ENCODE measurements at places on chromosomes 4 and X.

- no peak for DNase-seq
Measured at GRCh38 chr4:2809610-2810180, 16.8 kb downstream of the SH3BP2 start.

- DNase-seq = no peak
Measured at GRCh38 chr4:163662768-163663167, 168.3 kb downstream of the TMA16 start.

- DNase-seq = peak; percentile 3
Measured at GRCh38 chrX:81489987-81490386, 288.1 kb downstream of the SH3BGRL start.

DNA sequence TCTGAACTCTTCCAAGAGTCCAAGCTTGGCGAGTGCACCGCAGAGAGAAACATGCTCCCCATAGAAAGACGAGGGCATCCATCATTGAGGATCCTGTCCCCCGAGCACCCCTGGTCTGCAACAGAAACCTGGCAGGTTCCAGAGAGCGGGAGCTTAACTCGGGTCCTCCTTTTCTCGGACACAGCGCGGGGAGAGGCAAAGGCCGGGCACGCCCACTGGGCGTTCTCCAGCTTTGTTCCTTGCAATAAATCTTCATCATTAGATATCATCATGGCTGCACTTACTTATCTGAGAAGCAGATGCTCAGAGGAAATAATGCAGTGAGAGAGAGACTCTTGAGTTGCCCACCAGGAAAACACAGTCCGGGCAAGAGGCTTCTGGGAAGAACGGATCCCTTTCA, 90.1 kb upstream of the PSAPL1 start:
- DNase-seq = no peak

- no peak for DNase-seq
Measured at GRCh38 chr4:87882321-87882720, 49.6 kb downstream of the MEPE start.

- no peak for DNase-seq
Measured at GRCh38 chr4:160537681-160538080, 1434.8 kb downstream of the RAPGEF2 start.

DNA sequence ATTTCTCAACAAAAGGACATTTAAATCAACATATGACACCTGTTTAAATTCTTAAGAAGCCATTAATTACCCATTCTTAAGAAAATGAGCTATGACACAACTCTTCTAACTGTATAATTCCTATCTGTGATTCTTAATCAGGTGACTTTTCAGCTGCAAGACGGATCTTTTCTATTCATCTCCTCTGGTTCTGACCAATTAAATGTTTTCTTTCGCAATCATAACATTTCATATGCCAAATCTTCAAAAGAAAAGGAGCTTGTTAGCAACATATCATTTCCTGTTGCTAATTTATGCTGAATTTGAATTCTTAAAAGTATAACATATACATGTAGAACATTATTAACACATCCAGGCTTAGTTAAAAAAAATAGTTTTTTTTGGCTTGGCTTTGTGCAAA, 62.5 kb downstream of the SEL1L3 start:
- DNase-seq = no peak

DNA sequence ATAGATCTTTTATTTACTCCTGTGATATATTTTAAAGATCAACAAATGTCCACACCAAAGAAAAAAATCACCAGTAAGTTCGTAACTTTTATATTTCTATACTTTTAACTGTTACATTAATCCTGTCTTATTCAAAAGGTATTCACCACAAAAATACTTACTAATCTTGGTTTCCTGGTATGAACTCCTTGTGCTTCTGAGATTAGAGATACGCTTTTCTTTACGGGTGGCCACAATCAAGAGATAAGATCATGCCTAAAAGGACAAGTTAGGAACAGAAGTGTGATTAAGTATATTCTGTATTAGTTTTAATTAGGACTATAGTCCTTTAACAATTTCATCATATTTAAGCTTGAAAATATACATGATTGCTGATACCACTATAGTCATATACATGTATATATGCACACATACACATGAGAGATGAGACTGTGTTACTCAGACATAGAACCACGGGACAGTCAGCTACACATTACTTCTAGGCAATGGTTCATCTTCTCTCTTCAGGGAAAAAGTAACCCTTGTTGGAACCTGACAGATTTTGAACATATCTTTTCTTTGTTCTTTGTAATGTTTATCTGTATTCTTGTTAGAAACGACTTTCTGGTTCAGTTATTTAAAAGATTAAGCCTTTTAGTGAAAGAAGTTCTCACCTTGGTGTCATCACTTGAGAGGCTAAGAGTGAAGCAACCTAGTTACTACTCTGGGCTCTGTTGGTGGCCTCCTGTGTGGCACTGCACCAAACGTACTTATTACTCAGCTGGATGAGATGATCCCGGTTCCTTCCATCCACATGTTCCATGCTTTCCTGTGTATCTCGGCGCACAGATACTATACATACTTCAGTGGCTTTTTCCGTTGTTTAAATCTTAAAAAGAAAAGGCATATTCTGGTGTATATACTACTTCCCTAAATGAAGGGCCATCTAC, 146.1 kb downstream of the CBR4 start:
- no peak for DNase-seq

- DNase-seq = no peak
Measured at GRCh38 chrX:134396174-134396573, 63.8 kb upstream of the HPRT1 start.

DNA sequence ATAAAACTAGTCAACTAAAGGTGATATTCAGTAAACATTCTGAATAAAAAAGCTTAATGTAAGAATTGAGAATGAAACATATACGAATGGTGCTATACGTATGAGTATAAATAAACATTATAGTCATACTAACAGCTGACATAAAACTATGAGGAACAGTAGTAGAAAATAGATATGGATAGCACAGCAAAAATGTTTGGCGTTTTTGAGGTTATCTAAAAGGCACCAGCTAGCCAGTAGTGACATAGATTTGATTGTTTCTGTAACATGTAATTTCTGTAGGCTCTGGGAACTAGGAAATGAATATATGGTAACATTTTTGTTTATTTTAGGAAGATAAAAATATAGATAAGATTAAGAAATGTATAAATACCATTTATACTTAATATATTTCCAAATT, 69.3 kb downstream of the SNX25 start:
- no peak for DNase-seq

DNA sequence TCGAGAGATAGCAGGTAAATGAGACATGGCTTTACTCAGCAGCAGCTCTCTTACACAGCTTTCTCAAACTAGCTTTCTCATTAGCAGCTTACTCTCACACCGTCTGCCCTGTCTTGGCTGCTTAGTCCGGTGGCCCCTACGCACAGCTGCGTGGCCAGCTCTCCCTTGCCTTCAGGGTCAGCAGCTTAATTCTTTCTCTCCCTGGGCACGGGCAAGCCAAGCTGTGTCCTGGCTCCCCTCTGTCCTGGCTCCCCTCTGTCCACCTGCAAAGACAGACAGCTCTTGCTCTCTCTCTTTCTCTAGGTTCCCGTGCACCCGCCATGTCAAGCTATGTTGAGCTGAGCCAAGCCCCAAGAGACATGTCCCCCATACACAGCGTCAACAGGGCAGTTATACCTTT, 39.4 kb downstream of the ZNF185 start:
- no peak for DNase-seq

DNA sequence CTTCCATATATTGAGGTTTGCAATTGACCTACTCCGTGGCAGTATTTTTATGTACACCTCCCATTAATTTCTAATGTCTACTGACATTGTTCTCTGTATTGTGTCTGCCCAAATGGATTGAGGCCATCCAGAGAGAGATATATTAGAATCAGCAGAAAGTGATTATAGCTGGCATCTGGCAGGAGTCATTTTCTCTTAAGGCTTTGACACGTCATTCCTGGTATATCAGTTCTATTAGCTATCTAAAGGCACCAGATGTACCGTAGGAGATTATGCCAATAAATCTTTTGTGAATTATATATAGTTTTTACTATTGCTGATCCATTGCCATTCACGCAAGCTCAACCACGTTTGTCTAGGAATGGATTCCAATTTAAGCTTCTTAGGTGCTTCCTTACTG, 1026.4 kb upstream of the IGFBP7 start:
- no peak for DNase-seq

DNA sequence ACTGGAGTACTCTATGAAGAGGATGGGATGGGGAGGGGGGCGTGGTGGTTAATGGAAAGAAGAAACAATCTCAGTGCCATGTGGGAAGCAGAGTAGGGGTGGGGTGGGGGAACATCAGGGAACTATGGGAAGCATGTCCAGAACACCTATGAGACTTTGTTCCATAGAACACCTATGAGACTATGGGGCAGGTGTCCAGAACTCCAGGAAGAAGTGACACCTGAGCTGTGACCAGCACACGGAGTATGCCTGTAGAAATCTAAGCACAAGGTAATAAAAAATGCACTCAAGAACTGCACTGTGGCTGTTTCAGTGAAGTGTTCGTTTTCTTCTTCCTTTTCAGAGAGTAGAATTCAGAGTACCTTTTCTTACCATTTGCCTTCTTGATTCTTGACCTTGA, 704.8 kb upstream of the TENM3 start:
- no peak for DNase-seq

GRCh38 chrX:82218361-82218760, 1016.5 kb downstream of the SH3BGRL start:
- peak; percentile 79 for DNase-seq

GRCh38 chr4:82430964-82431745, 765 bp downstream of the ENOPH1 start:
- DNase-seq = no peak

DNA sequence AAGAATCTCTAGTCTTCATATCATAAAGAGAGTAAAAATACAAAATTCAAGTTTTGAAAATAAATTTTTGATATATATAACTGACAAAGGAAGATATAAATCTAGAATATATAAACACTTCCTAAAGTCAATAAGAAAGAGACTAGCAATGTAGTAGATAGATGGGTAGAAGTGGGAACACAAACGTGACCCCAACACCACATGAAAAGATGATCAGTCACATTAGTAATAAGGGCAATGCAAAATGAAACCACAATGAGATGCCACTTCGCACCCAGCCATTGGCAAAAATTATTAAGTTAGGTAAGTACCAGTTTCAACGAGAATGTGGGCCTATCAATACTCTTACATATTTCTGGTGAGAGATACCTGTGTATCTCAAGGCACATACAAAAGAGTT, 106.5 kb downstream of the EGF start:
- no peak for DNase-seq

DNA sequence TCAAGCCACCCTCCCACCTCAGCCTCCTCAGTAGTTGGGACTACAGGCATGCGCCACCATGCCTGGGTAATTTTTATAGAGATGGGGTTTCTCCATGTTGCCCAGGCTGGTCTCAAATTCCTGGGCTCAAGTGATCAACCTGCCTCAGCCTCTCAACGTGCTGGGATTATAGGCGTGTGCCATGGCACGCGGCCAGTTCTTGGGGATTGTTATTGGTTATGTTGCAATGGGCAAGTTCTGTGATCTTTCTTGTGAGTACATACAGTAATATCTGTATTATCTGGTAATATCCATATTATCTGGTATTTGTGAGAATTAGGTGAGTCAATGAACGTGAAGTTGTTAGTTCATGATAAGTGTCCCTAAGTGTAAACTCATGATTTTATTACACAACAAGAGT, 90.3 kb upstream of the TBL1X start:
- no peak for DNase-seq

DNA sequence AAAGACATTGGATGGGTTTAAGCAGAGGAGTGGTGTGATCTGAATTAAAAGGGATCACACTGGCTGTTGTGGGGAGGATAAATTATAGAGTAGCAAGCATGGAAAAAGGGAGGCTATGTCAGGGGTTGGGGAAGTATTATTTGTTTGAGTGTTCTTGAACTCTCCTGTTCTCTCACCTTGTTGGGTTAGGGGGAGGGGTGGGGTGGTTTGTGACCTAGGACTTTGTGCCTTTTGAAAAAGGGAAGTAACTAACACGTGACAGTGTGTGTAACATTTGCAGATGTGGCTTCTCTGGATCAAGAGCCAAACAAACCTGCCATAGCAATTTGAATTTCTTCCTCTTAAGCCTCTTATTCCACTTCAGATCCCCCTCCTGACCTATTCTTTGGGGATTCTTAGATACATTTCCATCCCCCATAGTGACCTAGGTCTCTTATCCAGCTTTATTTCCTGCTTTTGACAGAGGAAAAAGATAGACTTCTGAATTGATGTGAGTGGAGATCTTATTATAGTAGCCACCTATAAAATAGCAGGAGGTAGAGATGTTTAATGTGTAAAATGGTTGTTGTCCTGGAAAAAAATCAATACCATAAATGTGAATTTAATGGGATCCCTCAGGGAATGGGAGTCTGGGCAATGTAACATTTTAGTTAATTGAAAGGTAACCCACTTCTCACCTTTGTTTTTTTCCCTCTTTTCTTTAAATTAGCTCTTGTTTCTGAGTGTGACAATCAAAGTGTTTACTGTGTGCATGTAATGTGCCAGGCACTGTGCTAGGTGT, 120.4 kb downstream of the CT47B1 start:
- DNase-seq = peak; percentile 35

GRCh38 chr4:176150704-176151103, 44.7 kb downstream of the SPATA4 start:
- no peak for DNase-seq

- DNase-seq = no peak
Measured at GRCh38 chr4:88230969-88231771, 53.2 kb downstream of the PPM1K start.

- DNase-seq = no peak
Measured at GRCh38 chrX:42119076-42119475, 195.7 kb upstream of the CASK start.

DNA sequence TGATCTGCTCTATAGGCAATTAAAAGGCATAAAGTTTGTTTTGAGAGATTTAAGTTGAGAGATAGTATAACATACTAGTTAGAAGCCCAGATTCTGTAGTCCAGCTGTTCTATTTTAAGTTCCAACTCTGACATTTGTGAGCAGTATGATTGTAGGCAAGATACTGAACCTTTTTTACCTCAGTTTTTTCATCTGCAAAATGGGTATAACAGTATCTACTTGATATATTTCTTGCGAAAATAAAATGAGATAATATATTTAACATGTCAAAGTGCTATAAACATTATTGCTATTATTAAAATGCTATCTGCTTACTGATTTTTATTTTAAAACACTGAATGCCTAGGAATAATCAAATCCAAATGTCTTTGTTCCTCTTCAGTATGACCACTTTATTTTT, 19.2 kb downstream of the TMPRSS11F start:
- DNase-seq = no peak

DNA sequence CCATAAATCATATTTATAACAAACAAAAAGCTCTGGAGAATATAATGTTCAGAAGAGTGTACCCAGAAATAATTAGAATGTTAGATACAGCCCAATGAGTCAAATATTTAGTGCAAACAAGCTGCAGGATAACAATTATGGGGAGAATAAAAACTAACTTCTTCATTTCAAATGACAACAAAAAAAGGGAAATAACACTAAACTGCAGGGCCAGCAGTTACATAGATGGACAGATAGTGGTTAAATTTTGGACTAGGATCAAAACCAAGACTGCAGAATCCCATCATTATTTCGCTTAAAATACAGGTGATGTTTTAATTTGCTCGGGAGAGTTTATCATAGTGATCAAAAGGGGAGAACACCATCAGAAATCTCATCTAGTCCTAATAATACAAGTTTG, 617 bp upstream of the GPR34 start:
- DNase-seq = no peak
